ENCODE measurements at places on chromosomes 12 and 14.
A peak's percentile ranks its signal among the peaks of the same experiment; 100 is the strongest.

- no peak for DNase-seq
Observed at GRCh38 chr12:109890620-109891170, 9.4 kb upstream of the TCHP start.

DNA sequence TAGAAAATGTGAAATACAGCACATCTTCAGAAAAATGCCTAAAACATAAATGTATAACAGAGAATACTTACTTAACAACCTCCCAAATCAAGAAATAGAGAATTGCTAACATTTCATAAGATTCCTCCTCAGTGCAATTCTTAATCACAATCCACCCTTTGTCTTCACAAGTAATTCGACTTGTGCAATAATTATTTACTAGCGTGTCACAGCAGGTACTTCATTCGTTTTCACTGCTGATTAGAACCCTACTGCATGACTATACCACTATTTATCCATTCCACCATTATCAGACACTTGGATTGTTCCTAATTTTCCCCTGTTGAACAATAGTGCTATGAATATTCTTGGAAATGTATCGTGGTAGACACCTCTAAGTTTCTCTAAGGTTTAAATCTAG lies 64.9 kb upstream of the BBS10 start:
- DNase-seq = no peak

DNA sequence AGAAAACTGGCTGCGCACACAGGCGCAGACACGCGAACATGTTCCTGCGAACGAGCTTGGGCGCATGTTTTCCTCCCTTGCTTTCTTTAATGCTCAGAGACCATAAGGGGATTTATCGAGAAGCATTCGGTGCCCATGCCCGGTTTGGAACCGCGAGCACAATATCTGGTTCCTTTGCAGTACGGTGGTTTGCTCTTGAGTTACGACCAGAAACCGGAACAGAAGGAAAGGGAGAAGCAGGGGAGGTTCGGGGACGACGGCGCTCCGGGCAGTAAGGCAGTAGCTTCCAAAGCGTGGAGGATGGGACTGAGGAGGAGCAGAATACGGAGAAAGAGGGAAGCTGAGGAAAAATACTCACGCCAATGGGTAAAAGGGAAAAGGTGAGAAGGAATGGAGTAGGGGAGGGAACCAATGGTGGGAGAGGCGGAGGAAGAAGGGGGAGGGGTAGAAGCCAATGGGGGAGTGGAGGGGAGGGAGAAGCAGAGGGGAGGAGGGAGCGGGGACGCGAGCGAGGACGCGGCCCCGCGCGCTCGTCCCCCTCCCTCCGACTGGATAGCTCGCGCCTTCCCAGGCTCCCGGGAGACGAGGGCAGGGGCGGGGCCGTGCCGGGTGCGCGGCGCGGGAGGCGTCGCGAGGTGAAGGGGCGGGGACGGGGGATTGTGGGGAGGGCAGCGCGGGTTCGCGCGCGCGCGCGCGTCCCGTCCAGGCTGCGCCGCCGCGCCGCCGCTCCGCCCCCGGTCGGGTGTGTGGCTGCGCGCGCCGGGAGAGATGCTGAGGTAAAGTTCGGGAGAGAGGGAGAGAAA lies 625 bp upstream of the ARHGAP5 start:
- DNase-seq = peak; percentile 80

- DNase-seq = peak; percentile 99
Observed at GRCh38 chr12:79935021-79935623, at the start of gene PPP1R12A. TSS of gene PPP1R12A (minus strand) at chr12:79935097. CDS start at chr12:79934931, 166 bp downstream.

Data from NB4 (cell line).